ENCODE measurements at places on chromosomes 12 and 14.
A peak's percentile ranks its signal among the peaks of the same experiment; 100 is the strongest.

DNA sequence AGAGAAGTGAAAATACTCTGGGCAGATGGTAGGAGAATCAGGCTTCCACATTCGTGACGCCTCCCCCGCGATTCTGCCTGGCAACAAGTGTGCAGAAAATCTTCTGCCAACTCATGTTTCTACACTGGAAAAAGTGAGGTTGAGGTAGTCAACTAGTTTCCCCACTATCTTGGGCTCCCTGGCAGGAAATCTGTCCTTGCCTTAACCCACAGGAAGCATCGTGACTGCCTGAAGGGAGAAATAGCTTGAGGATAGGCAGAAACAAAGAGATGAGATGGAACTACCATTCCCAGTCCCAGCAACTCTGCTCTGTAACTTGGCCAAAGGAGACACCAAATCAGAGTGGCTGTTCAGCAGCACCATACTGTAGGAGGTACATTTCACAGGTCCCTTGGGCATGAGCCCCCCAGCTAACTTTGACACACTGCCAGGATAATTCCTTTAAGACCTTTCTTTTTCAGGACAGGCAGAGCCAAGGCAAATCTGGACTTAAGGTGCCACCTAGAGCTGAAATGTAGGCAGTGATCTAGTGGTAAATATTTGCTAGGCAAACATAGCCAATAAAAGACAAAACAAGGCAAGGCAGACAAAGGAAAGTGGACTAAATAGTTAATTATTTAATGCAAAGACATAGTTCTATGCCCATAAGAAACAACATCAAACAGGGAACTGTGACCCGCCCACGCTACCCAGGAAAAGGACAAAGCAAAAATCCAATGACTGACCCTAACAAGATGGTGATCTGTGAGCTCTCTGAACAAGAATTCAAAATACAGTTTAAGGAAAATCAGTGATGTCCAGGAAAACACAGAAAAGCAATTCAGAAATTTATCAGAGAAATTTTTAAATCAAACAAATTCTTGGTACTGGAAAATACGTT is 205.1 kb downstream of the PTPRO start:
- DNase-seq = peak; percentile 19

DNA sequence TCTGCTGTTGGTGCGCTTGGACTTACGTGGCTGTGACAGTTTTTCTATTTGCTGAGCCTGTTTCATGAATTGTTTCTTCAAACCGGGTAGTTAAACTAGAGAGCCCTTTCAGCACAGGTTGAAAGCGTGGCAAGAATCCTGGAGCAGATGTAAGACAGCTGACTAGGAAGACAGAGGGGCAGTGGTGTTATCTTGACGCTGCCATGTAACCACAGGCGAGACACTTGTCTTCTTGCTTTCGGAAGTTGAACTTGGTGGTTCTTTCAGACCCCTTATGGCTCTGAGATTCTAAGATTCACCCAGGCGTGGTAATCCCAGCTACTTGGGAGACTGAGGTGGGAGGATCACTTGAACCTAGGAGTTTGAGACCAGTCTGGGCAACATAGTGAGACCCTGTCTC is 4.3 kb downstream of the EMP1 start:
- DNase-seq = no peak

GRCh38 chr12:26274441-26275312 is 79.3 kb downstream of the SSPN start:
- DNase-seq = peak; percentile 89

- DNase-seq = no peak
Observed at GRCh38 chr14:77239412-77239811, 31.6 kb downstream of the NGB start.

DNA sequence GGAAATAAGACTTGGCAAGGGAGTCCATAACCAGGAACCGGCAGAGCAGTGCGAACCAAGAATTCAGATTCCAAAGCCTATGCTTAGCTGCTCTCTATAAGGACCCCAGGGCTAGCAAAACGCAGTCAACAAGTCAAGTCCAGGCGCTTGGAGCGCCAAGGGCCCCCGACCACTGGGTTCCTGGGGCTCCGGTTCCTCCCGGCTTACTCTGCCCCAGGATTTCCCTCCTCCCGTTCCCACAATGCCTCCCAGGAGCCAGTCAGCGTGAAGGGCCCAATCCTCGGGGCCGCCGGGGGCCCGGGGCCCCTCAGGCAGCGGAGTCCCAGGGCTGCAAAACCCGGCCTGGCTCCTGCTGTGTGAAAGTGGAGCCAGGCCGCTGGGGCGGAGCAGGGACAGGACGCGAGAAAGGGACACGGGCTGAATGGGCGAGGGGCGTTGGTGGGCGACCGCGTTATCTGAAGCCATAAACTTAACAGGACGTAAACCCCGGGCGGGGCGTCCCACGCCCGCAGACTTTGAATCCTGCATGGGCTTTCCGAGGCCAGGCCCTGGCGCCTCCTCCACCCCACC is 1.5 kb downstream of the KRT8 start:
- DNase-seq = peak; percentile 80

GRCh38 chr12:88985631-88986030 is 366.7 kb downstream of the DUSP6 start:
- DNase-seq = no peak

- no peak for DNase-seq
Observed at GRCh38 chr14:58541633-58542022, 96.1 kb upstream of the DACT1 start.

DNA sequence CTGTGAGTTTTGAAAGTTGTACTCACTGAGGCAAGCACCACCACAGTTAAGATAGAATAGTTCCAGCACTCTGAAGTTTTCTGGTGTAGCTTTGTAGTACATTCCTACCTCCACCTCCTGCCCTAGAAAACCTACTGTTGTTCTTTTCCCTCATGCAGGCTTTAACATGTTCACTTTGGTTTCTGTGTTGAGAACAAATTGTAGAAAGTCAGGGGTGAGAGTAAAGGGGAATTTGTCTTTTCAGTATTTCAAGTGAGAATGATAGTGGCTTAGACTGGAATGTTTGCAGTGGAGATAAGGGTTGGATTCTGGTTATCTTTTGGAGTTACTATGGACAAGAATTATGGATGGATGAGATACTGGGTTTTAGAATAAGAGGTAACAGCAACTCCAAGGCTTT is 67.2 kb downstream of the AEBP2 start:
- no peak for DNase-seq

DNA sequence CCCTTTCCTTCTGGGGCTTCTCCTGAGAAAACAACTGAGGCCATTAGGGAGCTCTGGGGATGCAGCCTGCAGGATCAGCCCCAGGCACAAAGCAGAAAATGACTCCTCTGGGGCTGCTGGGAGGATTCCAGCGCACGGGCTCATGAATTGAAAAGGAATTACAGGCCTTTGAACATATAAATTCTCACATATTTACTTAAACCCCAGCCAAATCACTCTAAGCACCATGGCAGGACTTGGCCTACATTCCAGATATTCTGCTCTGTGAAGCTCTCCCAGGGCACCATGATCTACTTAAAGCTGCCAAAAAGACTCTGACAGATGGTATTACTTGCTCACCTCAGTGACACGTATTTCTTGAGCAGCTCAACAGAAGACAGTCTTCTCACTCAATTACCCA is 87.2 kb downstream of the ZFC3H1 start:
- no peak for DNase-seq

DNA sequence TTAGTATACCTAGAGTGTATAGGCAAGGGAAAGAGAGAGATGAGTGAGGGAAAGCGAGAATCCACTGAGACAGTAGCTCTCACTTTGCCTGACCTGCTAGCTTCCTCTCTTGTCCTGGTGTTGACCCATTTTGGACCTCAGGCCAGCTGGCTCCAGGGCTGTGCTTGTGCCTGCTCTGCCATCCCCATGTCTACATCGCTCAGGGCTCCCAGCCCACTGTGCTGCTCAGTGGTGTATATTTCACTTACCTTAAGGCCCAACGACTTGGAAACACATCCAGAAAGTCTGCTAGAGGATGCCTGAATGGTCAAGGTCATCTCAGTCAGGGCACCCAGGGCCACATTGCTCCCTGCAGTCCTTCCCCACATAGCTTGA is 964 bp upstream of the SERPINA4 start:
- no peak for DNase-seq

- no peak for DNase-seq
Observed at GRCh38 chr12:29230800-29231560, 81.9 kb downstream of the FAR2 start.

GRCh38 chr12:86179855-86180254 is 76.3 kb downstream of the MGAT4C start:
- DNase-seq = no peak

GRCh38 chr12:84079626-84080025 is 833.0 kb downstream of the SLC6A15 start:
- DNase-seq = no peak

GRCh38 chr12:103696101-103696500 is 109.0 kb downstream of the STAB2 start:
- DNase-seq = no peak

- DNase-seq = no peak
Observed at GRCh38 chr12:110431957-110432587, 18.1 kb downstream of the ARPC3 start.

GRCh38 chr12:22858849-22859570 is 234.0 kb downstream of the ETNK1 start:
- DNase-seq = no peak

GRCh38 chr12:68469113-68469512 is 137.0 kb upstream of the MDM1 start:
- no peak for DNase-seq

- no peak for DNase-seq
Observed at GRCh38 chr14:69500736-69501135, 16.2 kb downstream of the PLEKHD1 start.

- DNase-seq = no peak
Observed at GRCh38 chr14:26621364-26621763, 23.5 kb upstream of the NOVA1 start.

DNA sequence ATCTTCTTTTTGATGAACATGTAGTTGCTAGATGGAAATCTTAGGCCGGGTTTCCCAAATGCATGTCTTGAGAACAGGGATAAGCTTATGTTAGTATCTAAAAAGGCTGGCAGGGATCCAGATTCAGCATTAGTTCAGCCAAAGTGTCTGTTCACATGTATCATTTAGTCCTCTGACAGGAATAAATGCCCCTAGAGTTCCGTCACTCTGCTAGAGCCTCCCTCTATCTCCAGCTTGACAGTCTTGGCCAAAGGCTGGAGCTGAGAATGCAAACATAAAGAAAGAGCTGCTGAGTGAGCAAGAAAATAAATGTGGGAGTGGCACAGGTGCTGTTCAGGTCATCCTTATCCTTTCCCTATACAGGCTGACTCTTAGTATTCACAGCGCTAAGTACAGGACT is 13.8 kb upstream of the NELL2 start:
- no peak for DNase-seq

GRCh38 chr14:61269321-61270083 is 11.6 kb downstream of the TMEM30B start:
- peak; percentile 77 for DNase-seq

GRCh38 chr14:94850309-94851211 is 80.6 kb upstream of the GSC start:
- DNase-seq = no peak

DNA sequence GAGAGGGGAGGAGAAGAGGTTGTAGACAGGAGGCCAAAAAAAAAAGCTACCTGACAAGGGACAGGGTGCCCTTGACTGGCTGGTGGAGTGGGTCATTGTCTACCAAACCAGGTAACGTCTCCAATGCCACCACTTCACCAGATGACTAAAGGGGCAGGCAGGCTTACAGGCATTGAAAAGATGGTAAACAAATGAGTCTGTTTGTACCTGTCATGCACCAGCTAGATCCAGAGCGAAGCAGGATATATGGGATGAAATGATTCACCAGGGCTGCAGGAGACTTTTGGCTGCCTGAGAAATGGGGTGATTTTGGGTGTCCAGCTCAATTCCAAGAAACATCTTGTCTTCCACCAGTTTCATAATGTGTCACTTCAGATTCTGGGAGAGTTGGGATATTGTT is 4.0 kb downstream of the C12orf54 start:
- no peak for DNase-seq

GRCh38 chr14:100416921-100417860 is 94.1 kb downstream of the SLC25A47 start:
- DNase-seq = no peak

- no peak for DNase-seq
Observed at GRCh38 chr14:53144244-53144643, 8.9 kb downstream of the DDHD1 start.

DNA sequence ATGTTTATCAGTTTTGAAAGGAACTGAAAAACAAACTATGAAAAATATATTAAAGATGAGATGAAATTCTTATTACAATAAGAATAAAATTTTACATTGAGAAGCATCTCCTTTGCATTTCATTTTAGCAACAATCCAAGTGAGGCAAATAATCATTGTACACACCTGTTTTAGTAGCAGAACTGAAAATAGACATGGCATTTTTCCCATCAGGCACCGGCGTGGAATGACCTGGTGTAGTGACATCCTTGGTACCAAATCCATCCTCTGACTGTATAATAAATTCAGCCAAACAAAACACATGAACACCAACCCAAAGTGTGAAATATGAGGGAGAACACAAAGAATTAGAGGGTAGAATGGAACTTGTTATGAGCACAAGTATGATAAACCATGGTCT is 271.4 kb downstream of the MED13L start:
- DNase-seq = no peak

- no peak for DNase-seq
Observed at GRCh38 chr12:94839347-94839746, 164.2 kb downstream of the NDUFA12 start.

DNA sequence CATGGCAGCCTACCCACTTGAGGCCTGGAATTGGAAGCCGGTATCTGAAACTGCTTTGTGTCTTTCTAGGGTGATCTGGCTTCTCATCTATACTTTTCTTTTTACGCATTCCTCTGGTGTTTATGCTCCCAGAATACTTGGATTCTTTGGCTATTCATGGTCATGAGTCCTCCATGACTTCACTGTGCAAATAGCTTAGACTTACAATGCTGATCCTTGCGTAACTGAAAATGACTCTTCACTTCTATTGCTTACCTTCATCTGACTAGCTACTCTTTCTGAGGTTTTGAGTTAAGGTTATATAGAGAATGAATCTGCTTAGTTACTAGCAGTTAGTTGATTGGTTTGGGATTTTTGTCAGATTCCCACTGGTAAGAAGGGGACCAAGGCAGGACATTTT is 121.7 kb upstream of the NOVA1 start:
- DNase-seq = no peak

DNA sequence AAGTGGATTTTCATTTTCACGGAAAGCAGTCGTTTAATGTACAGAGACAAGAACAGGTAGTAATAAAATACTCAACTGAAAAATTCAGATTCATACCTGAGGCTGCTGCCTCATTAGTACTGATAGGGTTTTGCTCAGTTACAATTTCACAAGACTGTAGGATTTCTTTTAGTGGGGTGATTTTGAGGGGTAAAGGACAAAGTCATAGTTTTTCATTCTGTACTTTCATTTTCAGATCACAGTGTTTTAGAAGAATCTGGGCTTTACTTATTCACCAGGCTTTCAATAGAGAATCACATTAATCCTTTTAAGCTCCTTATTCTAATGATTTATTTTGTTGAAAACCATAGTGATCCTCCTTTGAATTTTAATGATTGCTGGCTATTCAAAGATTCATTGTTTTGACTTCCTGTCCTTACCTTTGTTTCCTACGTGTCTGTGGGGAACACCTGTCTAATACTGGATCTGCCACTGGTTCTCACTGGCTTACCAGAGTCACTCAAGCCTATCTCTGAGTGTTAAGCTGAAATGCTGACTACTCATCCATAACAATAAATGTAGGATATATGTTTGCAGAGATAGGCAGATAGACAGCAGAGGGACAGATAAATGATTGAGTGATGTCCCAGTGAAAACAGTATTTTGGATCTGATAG is 243.8 kb upstream of the NPAS3 start:
- DNase-seq = no peak

- DNase-seq = no peak
Observed at GRCh38 chr14:93984987-93985410, 8.6 kb upstream of the ASB2 start.

Data from left cardiac atrium (tissue), 4 donors.